Stimulated activated CD8-positive, alpha-beta memory T cell treated with anti-CD3 and anti-CD28 coated beads, Interleukin-2, amount 100 ng/mL, for 1 hour (primary cell): ENCODE measurements at places on chromosomes 13 and 19.

GRCh38 chr19:18386543-18387271 is 749 bp downstream of the GDF15 start:
- DNase-seq: no peak

GRCh38 chr13:104442536-104442935 is 1376.3 kb upstream of the SLC10A2 start:
- no peak for DNase-seq

- no peak for DNase-seq
These were observed 165.2 kb downstream of the URI1 start for GRCh38 chr19:30107251-30107650.

GRCh38 chr13:51865838-51866237 is 4.1 kb downstream of the CCDC70 start:
- no peak for DNase-seq

DNA sequence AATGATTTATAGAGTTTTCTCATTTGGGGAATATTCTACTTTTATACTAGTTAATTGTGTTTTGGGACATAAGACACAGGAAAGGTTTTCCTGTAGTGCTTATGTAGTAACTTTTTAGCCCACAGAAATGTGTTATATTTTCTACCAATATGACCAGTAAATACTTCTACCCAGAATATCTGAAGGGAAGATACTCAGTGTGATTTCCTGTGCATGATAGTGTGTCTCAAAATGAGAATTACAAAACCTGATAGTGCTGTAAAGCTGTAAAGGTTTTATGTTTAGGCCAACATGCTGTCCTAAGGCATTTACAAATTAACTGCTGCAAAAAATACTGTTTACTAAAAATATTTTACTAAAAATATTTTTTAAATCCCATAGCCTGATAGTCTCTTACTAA is 126.8 kb downstream of the RXFP2 start:
- no peak for DNase-seq
